ENCODE measurements at places on chromosomes 1 and 21.

- peak; percentile 57 for DNase-seq
These were observed 709 bp upstream of the SLC41A1 start for GRCh38 chr1:205813755-205814058.

DNA sequence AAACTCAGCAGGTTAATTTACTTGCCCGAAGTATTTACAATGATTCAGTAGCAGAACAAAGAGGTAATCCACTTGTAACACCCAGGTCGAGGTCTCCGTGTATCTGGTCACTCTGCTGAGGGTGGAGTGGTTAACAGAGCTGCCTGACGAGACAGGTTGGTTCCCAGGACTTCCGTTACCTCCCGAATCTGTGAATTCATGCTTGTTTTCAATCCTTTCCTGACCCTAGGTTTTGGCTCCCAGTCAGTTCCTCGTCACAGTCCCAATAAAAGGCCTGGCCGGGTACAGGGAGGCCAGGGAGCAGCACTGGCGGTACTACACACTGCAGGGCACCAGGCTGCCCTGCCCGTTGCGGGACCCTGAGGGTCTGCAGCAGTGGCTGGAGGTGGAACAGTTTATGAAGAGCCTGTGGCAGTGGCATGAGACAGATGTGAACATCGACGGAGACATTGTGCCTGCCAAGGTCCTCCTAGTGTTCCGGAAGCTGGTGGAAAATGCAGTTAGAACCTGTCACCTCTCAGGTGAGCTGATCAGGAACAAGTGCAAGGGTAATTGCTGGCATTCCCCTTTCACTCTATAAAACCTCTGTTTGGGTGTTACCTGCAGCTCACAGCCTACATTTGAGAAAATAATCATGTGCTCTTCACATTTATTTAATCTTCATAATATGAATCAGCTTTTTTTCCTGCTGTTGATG lies 12.8 kb downstream of the MAB21L3 start:
- no peak for DNase-seq

DNA sequence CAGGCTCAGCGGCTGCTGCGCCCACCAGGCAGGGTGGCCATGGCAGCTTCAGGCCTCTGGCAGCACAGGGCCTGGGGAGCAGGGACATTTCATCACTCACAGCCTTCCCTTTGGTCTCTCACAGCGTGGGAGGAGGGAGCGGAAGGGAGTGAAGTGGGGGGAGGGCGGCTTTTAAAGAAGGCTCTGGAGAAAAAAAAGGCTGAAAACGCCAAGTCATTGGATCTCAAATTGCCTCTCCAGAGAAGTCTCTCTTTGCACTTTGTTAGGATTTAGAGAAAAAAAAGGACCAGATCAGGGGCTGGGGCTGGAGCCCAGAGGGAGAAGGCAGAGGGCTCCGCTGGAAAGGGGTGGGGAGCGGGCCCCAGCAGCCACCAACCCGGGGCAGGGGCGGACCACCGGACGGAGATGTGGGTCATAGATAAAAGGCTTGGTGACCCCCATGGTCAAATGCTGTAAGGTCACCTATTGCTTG lies 209.9 kb downstream of the GRIK3 start:
- no peak for DNase-seq

DNA sequence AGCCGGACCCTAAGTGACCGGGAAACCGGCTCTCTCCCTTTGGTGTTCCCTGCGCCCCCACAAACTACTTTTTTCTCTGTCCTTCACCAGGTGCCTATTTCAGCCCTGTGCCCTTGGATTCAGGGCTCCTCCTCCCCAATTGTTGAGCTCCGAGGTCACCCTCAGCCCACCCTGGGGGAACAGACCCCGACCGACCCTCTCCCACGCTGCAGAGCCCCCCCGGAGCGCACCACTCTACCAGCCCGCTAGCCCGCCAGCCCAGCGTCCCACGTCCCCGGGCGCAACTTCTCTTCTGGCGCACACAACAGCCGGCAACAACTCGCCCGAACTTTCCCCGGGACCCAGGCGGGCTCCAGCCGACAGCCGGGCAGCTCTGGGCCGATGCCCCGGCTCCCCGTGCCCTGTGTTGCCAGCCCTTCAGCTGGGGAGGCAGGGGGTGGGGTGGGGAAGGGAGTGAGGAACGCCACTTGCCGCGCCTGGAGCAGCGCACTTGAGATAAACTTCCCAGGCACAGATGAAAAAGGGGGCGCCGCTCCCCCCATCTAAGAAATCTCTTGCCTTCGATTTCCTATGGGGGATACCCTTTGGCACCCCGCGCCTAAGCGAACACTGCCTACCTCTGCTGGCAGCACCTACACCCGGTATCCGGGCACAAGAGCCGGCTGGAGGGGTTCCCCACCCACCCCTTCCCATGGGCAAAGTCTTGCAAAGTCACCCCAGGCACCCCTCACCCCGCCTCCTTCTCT lies 997 bp downstream of the CASZ1 start:
- no peak for DNase-seq

DNA sequence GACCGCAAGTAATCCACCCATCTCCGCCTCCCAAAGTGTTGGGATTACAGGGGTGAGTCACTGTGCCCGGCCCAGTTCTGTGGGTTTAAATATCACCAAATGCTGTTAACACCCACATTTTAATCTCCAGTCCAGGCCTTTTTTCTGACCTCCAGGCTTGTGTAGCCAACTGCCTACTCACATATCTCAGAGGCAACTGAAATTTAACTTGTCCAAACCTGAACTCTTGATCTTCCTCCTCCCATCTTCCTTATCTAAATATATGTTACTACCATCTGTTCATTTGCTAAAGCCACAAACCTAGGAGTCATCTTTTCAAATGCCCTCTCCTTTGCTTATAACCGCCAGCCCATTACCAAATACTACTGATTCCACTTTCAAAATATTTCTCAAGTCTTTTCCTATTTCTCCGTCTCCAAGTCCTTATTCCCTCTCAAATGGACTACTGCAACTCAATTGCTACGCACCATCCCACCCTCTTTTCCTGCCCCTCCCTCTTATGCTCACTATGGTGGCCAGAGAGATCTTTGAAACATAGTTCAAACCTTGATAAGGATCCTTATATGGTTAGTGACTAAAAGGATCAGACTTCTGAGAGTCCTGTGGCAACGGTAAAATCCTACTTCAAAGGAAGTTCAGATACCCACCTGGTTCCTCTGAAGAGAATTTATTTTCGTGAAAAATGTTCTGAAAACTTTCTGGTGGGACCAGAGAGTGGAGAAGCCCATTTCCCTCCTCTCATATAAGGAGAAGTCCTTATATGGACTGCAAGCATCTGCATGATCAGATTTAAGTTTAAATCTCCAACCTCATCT lies 78.5 kb upstream of the CDC42BPA start:
- no peak for DNase-seq

- peak; percentile 54 for DNase-seq
These were observed 10.8 kb upstream of the SHISA4 start for GRCh38 chr1:201877877-201878401.

DNA sequence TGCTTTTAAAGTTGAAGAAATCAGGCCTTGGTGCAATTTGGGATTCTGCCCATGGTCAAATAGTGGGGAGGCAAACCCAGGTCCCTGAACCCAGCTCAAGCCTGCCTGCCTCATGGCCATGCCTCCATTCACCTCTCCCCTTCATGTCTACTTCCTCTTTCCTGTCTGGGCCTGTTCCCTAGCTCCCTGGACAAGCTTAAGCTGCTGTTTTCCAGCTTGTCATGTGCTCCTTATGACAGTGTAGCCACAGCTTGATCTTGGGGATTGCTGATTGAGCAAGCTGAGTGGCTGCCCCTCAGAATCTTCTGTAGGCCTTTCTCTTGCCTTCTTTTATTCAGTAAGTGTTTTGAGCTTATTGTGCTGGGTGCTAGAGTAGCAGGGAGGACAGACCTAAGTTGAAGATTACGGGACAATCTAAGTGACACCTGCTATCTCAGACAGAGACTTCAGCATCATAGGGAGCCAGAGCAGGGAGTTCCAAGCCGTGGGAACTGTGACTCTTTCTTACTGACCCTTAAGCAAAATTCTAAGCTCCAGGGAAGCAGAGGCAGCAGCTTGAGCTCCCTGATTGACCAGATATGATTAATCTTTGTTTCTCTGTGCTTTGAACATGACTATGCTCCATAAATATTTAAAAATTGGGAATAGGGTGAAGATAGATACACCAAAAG lies 520 bp upstream of the MR1 start:
- DNase-seq: no peak

DNA sequence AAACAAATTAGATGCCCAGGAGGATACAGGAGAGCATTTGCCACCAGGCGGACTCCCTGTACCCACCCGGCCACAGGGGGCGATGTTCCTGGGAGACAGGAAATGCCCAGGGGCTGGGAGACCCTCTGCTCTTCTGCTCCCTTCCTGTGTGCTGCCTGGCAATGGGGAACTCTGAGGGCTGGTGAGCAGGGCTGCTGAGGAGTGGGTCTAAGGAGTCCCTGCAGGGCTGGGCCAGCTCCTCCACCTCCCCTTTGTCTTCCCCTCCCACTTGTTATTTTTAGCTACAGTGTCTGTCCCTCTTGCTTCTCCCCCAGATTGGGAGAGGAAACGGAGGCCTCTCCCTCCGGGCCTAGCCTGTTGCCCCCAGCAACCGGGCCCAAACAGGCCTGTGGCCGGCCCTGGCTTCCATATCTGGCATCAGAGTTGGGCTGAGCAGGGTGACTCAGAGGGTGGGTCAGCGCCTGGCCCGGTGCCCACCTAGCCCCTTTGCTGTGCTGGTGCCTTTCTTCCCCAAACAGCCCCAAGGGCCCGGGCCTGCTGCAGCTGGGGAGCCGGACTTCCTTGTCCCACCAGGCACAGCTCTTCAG lies 11.6 kb downstream of the LMNA start:
- peak; percentile 74 for DNase-seq

DNA sequence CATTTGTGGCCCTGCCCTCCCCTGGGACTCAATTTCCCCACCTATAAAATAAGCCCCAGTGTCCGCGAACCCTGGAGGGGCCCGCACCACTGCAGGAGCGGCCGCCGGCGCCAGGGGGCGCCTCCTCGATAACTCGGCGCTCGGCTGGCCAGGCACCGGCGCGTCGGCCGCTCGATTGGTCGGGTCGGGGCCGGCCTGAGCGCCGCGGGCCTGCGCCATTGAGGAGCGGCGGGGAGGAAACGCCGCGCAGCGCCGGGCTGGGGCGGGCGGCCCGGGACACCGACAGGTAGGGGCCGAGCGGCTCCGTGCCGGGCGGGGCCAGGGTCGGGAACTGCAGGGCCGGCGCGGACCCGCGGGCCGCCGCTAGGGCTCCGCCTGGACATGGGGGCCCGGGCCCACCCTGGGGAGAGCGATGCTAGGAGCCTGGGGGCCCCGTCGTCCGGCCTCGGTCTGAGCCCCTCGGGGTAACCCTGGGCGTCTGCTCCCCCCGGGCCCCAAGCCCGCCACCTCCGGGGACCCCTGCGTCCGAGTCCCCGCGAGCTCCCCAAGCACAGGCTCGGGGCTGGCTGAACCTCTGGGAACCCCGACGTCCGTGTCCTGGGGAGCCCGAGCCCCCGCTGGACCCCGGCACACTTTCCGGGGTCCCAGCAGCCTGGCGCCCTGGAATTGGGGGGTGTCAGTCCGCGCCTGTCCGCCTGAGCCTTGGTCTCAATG lies at the start of gene VPS13D:
VPS13D (plus strand) TSS at position 196 of the 714 bp plus-strand sequence. CDS start 4,237 bp downstream, outside the sequence.
- peak; percentile 74 for DNase-seq

DNA sequence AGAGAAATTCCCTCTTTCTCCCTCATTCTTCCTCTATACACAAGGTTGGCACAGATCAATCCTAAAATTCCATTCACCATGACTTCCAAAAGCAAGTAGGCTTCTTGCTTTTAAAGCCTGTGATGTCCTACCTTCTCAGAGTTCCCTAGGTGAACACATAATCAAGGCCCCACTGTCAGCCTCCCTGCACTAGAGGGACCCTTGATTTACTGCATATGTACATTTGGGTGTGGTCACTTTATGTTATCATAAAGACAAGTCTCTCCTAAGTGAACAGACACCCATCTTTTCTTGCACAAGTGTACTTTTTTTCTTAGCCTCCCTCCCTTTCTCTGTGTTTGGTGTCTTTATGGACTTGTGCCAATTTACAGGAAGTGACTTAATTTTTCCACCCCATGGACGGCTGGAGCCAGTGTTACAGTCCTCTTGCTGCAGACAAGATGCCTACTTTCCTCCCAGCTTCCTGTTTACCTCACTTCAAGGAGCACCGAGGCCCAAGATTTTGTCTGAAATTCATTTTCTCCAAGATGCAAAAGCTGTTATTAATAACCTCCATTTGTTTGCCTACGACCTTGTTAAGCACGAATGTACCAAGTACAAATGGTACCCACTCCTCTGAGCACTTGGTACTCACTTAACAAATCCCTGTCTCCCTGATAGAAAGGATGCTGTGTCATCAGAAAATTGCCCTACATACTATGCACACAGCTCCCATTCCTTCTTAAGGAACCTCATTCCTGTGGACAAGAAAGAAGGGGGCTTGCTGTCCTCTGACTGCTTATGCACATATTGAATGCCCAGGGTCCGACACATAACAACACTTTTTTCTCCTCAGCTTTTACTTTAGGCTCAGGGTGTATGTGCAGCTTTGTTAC lies 82.8 kb upstream of the SLC44A3 start:
- DNase-seq: no peak
